ENCODE measurements at places on chromosomes 4 and X.

GRCh38 chr4:85776096-85776495, 301.1 kb downstream of the ARHGAP24 start:
- DNase-seq: no peak

DNA sequence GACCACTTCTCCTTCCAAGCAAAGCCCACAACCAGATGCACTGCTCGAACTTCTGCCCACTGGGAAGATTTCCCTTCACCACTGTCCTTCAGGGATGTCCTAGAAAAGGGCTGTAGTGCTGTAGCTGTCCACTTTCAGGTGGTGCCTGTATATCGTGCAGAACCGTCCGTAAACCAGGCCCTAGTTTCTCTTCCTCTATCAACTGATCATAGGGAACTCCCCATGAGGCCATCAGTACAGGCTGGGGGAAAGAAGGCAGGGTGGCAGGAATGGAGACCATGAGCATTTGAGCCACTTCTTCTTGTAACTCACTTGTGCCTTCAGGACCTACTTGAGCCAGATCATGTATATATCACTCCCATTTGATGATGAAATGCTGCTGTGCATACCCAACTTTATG, 57.3 kb upstream of the FAM9B start:
- no peak for DNase-seq

DNA sequence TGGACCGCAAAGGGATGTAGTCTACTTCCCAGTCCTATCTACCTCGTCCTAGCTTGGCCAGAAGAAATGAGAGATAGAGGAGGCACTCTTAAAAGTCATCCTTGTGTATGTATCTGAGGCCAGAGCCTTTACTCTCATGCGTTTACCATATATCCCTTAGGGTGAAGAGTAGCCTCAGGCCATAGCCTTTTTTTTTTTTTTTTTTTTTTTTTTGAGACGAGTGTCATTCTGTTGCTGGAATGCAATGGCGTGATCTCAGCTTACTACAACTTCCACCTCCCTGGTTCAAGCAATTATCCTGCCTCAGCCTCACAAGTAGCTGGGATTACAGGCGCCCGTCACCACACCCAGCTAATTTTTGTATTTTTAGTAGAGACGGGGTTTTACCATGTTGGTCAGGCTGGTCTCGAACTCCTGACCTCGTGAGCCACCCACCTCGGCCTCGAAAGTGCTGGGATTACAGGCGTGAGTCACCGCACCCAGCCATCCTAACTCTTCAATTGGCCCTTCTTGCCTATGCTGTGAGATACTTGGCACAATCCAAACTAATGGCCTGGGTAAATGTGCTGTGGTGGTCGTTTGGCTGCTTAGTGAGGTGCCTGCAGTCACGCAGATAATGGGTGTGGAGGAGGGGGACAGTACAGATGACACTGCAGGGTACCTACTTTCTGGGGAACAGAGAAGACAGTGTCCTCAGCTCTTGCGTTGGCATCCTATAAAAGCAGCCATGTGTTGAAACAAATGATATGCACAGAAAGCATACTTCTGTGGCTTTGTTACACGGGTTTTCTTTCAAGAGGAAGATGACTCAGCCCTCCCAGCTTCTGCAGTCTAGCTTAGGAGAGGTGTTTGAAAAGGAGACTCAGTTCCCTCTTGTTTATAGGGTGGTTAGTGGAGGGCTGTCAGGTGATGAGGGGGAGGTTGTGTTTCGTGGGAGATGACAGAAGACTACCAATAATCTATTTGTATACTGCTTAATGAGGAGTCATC, 10.4 kb upstream of the DGAT2L6 start:
- no peak for DNase-seq

DNA sequence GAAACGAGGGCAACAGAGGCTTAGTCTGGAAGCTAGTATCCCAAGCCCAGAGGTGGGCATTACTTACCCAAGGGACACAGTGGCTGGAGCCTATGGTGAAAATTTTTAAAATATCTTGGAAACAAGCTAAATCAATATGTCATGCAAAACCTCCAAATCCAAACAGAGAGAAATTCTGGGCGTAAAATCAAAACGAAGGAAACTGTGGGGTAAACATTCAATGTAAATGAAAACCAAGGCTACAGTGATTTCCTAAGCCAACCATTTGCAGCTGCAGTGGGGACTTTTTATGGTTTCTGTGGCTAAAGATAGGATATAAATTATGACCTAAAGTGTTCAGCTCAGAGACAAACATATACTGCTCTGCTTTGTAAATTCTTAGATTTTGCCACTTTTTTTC, 507.7 kb upstream of the DIAPH2 start:
- DNase-seq: no peak

DNA sequence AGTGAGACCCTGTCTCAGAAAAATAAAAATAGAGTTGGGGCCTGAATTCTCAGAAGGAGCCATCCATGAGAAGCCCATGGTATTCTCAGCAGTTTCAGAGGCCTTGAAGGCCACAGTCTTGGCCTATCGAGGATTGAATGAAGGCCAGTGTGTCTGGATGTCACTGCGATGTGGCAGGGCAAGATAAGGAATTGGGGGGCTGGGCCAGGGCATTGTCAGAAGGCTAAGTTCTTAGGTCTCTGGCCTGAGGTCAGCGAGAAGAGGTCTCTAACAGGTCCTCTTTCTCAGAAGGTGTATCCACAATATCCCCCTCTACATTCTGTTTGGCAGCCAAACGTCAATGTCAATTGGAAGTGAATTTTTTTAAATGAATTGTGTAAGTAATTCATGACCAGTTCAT, 5.7 kb downstream of the ZNF275 start:
- no peak for DNase-seq

DNA sequence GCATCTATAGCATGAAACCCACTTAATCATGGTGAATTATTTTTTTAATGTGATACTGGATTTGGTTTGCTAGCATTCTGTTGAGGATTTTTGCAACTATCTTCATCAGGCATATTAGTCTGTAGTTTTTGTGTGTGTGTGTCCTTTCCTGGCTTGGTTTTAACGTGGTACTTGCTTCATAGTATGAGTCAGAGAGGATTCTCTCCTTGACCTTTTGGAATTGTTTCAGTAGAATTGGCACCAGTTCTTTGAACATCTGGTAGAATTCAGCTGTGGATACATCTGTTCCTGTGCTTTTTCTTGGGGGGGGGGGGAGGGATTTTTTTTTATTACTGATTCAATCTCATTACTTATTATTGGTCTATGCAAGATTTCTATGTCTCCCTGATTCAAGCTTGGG, 232.0 kb upstream of the KLF8 start:
- DNase-seq: no peak

GRCh38 chr4:6452897-6453687, 19.3 kb downstream of the PPP2R2C start:
- no peak for DNase-seq

- DNase-seq: no peak
Measured at GRCh38 chr4:127732623-127733328, 2.6 kb downstream of the SLC25A31 start.

- no peak for DNase-seq
Measured at GRCh38 chrX:19748896-19749680, 138.3 kb downstream of the SH3KBP1 start.

GRCh38 chrX:110536816-110537215, 178.2 kb downstream of the RTL9 start:
- DNase-seq: no peak

DNA sequence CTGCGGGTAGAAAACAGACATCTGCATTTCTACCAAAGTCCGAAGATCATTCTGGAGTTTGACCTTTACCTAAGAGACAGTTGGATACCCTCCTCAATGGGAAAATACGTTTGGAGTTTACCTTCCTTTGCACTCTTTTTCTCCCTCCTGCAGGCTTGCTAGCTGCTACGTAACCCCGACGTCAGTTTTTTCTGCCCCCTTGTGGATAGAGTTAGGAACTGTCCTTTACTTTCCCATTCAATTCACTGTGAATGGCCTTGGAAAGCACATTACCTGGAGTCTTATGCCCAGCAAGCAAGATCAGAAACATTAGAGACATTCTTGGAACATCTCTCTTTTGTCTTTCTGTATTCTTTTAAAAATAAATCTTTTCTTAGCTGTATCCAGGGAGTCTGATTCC, 250.7 kb downstream of the NAP1L3 start:
- no peak for DNase-seq

GRCh38 chr4:53168228-53168627, 197.6 kb downstream of the SCFD2 start:
- DNase-seq: no peak

GRCh38 chrX:131917588-131917987, 105.5 kb upstream of the STK26 start:
- DNase-seq: no peak

DNA sequence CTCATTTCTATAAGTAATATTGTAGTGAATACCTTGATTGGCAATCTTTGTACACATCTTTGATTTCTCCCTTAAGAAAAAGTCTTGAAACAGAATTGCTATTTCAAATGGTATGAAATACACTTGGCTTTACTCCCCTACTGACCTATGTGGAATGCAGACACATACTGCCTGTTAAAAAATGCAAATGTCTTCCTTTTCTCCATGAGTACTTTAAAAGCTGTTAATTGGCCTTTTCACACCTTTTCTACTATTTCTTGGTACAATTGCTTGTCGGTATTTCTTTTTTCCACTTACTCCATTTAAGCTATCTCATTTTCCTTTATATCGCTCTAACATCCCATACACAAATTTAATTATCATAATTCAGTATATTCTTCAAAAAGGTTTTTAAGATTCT, 87.2 kb downstream of the FRYL start:
- DNase-seq: no peak

- DNase-seq: no peak
Measured at GRCh38 chr4:139470997-139471665, 17.2 kb downstream of the RAB33B start.

DNA sequence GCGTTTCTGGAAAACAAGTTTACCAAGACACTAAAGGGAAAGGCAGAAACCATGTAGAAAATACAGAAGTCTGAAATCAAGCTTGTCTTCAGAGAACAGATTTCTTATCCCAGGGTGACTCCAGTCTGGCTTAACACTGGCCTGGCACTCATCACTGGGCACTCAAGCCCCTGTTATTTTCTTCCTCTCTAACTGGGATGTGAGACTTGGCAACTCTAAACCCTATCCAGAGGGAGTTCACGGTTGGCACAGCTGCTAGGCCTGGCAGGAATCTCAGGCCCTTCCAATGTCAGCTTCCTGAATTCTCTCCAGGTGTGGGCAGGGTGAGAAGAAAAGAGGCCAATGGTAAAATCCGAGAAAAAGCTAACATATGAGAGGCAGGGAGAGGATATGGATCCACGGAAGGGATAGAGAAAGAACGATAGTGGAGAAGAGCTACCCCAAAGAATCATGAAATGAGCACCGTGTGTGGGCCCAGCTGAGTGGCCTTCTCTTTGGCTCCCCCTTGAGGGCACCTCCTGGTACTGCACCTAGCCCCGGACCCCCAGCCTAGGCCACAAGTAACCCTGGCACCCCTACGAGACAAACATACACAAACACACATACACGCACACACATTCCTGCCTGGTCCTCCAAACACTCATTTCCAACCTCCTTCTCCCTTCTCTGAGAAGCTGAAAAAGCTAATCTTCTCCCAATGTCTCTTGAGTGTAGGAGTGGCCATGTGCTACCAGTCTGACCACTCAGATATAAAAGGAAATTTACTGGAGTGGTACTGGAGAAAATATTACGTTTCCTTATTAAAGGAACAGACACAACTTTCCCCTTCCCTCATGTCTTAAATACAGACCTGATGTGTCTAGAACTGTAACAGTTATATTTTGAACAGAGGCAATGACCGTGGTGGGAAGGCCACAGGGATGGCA, 16.6 kb upstream of the PTCHD1 start:
- DNase-seq: no peak

- DNase-seq: no peak
Measured at GRCh38 chr4:13875181-13875580, 247.7 kb upstream of the BOD1L1 start.

DNA sequence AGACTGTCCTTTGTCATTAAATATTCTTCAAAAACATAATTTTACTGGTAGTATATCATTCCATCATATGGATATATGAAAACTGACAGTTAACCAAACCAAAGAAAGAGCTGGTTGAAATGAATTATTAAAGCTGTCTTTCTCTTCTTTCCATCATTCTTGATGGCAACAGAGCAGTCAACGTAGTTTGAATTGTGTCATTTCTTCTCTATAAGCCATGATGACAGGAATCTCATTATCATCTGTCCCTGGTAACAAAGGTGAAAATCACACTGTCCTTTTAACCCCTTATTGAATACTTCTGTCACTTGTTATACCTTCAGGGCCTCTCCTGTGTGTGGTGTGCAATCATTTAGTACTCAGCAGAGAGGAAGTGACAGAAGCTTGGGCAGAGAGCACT, 197.0 kb upstream of the SLITRK2 start:
- no peak for DNase-seq

DNA sequence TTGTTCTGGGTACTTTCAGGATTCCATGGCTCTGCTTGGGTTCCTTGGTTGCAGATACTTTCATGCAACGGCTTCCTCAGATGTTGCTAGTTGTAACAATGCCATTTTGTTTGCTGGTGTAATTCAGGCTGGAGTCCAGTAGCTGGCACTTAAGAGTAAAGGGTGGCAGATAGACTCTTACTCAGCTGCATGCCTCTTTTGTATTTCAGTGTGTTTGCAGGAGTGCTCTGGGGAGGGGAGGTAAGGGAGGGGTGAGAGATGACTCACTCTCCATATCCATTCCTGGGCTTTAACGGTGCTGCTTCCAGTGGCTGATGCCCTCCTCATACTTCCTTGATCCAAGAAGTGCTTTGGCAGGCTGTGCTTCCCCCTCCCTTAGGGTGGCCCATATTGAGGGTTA, 155.2 kb downstream of the ZNF330 start:
- DNase-seq: no peak

DNA sequence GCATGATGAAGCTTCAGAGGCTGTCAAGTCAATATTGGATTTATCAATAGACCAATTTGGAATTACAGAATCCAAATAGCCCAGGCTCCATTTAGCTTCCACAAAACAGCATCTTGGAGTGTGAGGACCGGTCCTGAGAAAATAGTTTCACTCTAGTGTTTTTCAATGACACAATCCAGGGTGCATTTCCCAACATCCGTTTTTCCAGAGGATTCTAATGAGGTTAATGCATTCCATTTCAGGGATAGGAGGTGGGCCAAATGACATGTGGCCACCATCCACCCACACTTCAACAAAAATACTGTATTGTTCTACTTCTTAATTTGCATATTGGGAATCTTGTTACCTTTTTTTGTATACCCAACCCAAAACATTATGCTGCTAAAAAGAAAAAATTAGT, 229.8 kb upstream of the LDB2 start:
- no peak for DNase-seq

GRCh38 chrX:46398126-46398525, 147.1 kb downstream of the ZNF674 start:
- DNase-seq: no peak

GRCh38 chr4:26192899-26193869, 127.6 kb upstream of the RBPJ start:
- no peak for DNase-seq

DNA sequence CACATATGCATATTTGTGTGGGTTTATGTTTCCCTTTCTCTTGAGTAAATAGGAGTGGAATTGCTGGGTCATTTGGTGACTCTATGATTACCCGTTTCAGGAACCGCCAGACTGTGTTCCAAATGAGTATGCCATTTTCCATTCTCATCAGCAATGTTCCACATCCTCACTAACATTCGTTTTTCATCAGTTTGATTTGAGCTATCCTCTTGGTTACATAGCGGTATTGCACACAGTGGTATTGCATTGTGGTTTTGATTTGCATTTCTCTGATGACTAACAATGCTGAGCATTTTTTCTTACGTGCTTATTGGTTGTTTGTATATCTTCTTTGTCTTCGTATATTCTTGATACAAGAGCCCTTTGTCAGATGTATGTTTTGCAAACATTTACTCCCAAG, 218.0 kb upstream of the AMOT start:
- no peak for DNase-seq
